Activated CD4-positive, alpha-beta T cell treated with anti-CD3 and anti-CD28 coated beads, Interleukin-2, amount 50 U/mL, for 48 hours (primary cell): ENCODE measurements at places on chromosomes 1 and 21.

DNA sequence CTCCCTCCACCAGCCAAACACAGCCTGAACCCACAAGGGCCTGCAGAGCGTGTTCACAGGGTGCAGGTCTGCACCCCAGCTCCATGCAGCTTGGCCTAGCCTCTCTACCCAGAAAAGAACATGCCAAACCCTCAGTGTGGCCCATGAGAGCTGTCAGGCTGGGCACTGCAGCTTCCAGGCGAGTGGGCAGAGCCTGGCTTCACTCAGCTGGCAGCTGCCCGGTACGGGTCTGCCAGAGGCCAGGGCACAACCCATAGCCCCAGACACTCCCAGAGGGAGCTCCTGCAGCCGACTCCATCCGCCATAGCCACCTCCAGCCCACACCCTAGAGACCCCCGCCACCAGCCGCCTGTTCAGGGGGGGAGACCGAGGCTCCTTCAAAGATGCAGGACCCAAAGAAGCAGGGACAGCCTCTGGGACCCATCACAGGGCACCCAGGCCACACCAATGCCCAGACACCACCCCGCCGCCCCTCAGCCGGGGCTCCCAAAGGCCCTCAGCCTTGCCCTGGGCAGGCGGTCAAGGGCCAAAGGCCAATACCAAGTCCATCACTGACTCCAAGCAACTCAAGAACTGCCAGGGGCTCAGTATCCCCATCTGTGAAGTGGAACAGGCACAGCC lies 42.4 kb downstream of the MEGF6 start:
- no peak for DNase-seq

DNA sequence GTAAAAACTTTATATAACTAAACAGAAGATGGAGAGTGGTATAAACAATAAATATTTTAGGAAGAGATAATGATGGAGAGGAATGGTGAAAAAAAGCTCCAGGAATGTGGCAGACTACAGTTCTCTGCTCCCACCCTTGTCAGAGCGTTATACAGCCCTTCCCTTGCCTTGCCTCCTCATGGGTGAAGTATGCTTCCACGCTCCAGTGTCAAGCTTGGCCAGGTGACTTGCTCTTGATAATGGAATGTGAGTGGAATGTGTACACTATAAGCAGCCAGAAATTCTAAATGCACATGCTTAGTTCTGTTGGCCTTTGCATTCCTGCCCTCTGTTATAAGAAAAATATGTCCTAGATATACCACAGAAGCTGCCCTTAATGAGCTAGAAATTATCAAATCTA lies 24.7 kb upstream of the POGK start:
- DNase-seq = no peak

GRCh38 chr1:101996825-101997465 lies at the start of gene OLFM3:
OLFM3 (minus strand) TSS chr1:101996926.
- no peak for DNase-seq

GRCh38 chr1:46812996-46813857 lies 14.4 kb downstream of the CYP4B1 start:
- DNase-seq = no peak
